ENCODE measurements at places on chromosomes 2 and 18.

DNA sequence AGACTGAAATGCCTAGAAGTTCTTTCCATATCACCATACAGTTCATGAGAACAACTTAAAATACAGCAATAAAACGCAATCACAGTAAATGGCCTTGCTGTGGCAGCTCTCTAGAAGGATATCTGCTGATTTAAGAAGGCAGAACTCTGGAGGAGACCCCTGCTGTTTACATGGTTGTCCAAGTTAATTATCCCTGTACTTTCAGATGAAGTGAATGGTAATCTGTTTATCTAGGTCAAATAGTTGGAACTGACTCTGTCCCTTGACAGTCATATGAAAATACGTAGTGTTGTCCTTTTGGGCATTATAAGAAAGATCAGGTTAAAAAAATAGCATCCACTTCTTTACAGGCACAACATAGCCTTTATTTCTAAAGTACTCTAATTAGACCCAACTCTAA is 115.6 kb downstream of the COLEC12 start:
- DNase-seq = no peak

DNA sequence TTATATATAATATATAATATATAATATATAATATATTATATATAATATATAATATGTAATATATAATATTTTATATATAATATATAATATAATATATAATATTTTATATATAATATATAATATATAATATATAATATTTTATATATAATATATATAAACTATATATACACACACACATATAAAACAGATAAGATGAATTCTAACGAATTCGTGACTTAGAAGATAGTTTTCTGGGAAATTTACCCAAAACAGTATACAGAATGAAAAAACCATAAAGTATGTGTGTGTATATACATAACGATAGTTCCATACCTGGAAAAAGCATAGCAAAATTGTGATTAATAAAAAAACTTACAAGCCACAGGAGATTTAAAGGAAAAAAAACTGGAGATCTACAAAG is 80.6 kb downstream of the THADA start:
- no peak for DNase-seq

- no peak for DNase-seq
Measured at GRCh38 chr2:140154706-140155105, 1374.5 kb upstream of the NXPH2 start.

GRCh38 chr2:240211598-240212424 is 71.4 kb upstream of the OTOS start:
- DNase-seq = no peak

DNA sequence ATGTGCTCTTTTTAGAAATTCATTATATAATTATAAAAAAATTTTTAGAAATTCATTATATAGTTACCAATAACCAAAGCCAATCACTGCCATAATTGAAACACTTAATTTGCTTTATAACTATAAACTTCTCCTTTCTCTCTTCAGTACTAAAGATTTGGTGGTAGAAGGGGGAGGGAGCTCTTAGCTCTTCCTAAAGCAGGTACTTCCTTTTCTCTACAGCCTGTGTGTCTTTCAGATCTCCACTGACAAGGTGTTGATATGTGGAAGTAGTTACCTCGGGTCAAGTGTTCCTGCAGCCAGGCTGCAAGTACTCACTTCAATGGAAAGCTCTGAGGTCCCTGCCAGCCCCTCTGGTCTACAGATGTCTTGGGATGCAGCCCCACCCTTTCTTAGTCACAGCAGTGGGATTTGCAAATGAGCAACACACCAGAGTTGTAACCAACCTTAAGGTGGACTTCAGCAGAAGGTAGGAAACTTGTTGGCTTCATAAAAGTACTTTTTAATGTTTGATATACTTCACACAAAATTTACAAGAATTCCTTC is 690.0 kb downstream of the ARHGAP15 start:
- no peak for DNase-seq

DNA sequence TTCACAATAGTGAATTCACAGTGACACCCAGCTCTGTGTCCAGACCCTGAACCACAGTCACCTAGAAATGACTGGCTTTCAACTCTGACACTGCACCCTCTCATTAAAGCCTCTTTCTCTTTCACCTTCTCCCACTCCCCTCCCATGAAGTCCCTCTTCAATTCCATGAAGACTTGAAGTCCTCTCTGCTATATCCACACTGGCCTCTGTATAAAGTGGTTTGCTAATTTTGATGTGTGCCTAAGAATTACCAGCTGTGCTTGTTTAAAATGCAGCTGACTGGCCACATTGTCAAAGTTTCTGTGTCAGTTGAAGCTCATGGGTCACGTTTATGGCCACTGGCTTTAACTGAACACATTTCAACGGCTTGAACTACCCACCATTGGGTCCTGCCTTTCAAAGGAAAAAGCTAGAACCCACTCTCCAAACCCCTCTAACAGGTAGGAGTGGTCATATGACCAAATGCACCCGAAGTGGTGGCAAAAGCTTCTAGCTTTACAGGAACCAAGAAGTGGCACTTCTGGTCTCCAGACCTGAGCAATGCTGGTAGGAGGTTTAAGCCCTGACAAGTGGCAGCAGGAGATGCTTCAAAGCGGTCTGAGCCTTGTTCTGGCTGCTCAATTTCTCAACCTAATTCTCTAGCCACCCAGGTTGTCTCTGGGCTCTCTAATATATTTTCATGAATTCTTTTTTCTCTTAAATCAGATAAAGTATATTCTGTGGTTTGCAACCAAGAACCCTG is 34.2 kb downstream of the B4GALT6 start:
- DNase-seq = no peak

DNA sequence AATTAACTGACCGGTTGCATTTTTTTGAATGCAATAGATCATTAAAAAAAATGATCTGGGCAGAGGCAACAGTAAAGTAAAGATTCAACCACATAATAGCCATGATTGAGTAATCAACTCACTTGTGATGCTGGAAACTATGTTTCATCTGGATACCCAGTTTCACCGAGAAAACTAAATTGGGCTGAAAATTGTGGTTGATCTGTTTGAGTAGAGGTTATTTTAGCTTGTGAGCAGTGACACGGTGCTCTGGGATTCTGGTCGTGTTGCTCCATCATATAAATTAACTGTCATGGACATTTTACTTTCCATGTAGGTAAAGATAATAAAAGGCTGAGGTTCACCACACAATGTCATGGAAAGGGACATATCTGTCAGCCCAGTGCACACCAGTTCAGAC is 58.7 kb downstream of the CD226 start:
- DNase-seq = no peak

DNA sequence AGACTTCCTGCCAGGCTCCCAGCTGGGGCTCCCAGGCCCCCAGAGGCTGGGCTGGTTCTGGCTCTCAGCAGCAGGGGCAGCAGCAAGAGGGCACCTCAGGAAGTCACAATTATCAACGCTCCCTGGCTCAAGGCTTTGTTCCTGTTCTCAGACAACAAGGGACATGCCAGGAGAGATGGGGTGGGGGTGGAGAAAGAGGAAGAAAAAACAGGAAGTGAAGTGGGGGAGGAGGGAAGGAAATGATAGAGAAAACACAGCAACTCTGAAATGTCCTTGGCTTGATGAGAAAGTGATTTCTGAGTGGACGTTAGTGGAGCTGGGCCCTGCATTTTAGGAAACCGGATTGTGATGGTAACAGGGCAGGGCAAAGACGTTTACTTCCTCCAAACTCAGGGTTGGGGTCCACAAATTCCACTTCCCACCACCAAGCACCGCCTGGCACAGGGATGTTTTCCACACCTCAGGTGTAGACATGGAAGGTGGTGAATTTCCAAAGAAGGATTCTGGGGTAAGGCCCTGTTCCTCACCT is 40.4 kb downstream of the CYRIA start:
- DNase-seq = no peak

DNA sequence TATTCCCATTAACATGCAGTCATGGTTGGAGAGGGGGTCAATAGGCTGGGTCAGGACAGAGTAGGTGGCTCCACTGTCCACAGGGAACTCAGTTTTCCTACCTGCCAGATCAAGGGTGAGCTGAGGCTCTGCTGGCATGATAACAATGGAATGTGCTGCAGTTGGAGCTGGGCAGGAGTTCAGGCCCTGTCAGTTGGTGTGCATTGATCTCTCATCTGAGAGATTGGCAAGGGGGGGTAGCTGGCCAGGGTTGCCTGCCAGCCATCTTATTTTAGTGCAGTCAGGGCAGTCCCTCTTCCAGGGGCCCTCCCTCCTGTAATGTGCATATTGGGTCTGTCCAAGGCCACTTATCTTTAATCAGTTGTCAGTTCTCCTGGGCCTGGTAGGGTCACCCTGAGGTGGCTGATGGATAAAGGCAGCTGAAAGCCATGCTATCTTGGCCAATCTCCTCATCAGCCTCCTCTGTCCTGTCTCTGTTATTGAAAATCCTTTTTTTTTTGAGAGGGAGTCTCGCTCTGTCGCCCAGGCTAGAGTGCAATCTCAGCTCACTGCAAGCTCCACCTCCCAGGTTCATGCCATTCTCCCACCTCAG is 38.1 kb upstream of the CCBE1 start:
- no peak for DNase-seq

DNA sequence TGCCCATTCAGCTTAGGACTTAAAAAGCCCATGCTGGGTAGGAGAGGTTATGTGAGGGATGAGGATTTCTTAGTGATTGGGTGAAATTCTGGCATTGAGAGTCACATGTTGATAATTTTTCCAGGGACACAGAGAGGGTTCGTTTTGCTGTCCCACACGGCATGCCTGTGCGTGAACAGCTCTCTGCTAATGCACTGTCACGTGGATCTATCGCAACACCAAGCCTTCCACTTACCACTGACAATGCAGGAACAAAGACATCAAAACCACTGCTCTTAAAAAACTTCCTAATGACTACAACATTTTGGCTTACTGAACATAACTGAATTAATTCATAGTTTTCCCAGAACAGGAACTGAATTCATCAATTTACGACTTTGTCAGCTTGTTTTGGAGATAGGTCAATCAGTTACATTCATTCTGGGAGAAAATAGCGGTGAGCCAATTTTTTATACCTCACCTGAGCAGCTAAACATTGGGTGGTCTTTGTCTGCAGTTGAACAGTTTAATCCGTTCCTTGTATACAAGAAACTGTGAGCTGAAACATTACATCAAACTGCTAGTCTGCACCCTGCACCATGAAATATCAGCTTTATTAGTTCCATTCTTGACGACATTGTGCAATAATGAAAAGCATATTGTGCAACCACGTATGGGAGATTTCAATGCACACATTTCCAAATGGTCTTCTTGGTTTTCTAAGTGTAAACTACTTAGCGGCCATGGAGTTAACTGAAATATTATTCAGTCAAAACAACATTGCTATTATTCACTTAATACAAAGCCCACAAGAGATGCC is 127.1 kb downstream of the LPIN1 start:
- no peak for DNase-seq

GRCh38 chr2:109144721-109145120 is 15.7 kb downstream of the SH3RF3 start:
- DNase-seq = no peak

GRCh38 chr18:26227051-26227670 is 916 bp downstream of the TAF4B start:
- peak; percentile 28 for DNase-seq

- DNase-seq = no peak
Measured at GRCh38 chr2:177474301-177474700, 81.7 kb downstream of the AGPS start.

DNA sequence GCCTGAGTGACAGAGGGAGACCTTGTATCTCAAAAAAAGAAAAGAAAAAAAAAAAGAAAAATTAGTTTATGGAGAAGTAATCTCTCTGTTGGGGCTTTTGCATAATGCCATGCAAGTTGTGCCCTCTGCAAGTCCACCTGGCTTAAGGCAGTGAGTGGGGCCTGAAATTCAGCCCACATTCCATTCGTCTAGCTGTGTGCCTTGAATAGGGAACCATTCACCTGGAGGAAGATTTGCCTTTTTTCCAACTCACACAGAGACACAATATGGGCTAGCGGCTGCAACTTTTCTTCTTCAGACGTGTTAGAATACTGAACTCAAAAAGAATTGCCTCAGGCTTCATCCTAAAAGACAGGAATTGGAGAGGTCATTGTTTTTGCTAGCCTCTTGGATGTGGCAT is 160.0 kb upstream of the STON1 start:
- no peak for DNase-seq
